ENCODE measurements at places on chromosomes 5 and 9. TPM values are rescaled to one million over a fixed set of nuclear protein-coding genes. Genes with fewer than 3 reads are reported as not detected.

Gene FAXDC2
- total RNA-seq = 43.9 TPM

Gene TEX48
- not detected for total RNA-seq

Gene SLC25A48
- total RNA-seq = 0.33 TPM

DNA sequence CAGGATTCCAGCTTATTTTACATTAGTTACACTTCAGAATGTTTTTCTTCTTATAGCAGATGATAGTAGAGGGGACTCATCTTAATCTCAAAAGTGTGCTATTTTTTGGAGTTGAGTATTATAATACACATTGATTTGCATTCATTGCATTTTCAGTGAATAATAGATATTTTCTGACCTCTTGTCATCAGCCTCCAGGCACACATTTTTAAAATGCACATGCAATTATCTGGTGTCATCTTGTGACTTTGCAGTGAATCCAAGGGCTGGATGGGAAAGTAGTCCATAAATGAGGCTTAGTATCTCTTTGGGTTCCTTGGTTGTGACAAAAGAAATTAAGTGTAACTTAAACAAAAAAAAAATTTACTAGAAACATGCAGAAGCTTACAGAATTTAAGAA, 28.1 kb upstream of the POU4F3 start:
- no peak overlapping the region for H3K4me3 ChIP-seq
- H3K27ac ChIP-seq = no peak overlapping the region
- DNase-seq = no peak

DNA sequence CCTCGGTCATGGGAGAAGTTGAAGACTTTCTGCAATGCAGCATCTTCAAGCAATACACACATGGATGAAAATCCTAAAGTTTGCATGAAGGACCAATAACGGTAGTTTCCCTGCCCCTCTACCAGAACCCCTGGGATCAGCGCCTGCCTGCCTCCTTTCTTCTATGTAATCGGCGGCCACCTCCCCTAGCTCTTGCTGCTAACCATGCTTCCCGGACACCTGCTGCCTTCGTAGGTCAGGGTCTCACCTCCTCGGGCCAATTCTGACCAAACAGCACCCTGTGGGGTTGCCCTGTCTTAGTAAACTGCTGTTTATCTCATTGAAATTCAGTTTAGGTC, 388 bp upstream of the MED10 start:
- no peaks in the 10 kb centered on the region for H3K27me3 ChIP-seq
- no peaks in the 10 kb centered on the region for H3K36me3 ChIP-seq
- no peaks in the 10 kb centered on the region for H3K4me1 ChIP-seq
- peak overlapping the region; percentile 99 for H3K4me3 ChIP-seq
- H3K27ac ChIP-seq = peak overlapping the region; percentile 92
- DNase-seq = no peak

- no peaks in the 10 kb centered on the region for H3K4me1 ChIP-seq
- H3K4me3 ChIP-seq = no peak overlapping the region
- DNase-seq = no peak
- peak overlapping the region; percentile 76 for H3K27ac ChIP-seq
- no peaks in the 10 kb centered on the region for H3K36me3 ChIP-seq
- no peaks in the 10 kb centered on the region for H3K27me3 ChIP-seq
These were observed 583.4 kb downstream of the ACTL7B start for GRCh38 chr9:108272349-108272899.

DNA sequence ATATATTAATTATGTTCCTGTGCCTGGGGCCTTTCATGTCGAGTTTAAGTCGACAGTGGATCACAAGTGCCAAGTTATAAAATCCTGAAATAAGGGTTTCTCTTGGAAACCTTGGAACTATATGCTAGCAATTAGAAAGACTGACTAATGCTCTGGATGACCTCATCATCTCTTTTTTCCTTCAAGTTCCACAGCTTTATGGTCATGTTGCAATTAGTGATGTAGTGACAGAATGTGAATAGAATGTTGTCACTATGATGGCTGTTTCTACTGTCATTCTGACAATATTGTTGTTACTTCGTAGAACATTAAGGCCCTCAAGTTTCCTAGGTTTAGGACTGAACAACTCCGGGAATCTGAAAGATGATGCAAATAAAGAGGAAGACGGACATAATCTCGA, 368.0 kb upstream of the SEMA6A start:
- DNase-seq = no peak
- no peak overlapping the region for H3K4me3 ChIP-seq
- H3K36me3 ChIP-seq = no peaks in the 10 kb centered on the region

- no peaks in the 10 kb centered on the region for H3K36me3 ChIP-seq
- no peak for DNase-seq
- no peak overlapping the region for H3K4me3 ChIP-seq
These were observed 65.0 kb downstream of the UGCG start for GRCh38 chr9:111961575-111961974.

DNA sequence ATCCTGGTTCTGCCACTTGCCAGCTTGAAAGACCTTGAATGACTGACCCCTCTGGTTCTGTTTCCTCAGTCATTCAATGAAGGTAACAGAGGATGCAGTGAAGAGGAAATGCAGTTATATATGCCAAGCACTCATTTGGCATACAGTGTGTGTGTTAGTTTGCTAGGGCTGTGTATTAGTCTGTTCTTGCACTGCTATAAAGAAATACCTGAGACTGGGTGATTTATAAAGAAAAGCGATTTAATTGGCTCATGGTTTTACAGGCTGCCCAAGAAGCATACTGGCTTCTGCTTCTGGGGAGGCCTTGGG, 8.6 kb upstream of the WHRN start:
- H3K27ac ChIP-seq = no peak overlapping the region
- no peaks in the 10 kb centered on the region for H3K27me3 ChIP-seq
- no peaks in the 10 kb centered on the region for H3K36me3 ChIP-seq
- no peak for DNase-seq
- no peak overlapping the region for H3K4me3 ChIP-seq

DNA sequence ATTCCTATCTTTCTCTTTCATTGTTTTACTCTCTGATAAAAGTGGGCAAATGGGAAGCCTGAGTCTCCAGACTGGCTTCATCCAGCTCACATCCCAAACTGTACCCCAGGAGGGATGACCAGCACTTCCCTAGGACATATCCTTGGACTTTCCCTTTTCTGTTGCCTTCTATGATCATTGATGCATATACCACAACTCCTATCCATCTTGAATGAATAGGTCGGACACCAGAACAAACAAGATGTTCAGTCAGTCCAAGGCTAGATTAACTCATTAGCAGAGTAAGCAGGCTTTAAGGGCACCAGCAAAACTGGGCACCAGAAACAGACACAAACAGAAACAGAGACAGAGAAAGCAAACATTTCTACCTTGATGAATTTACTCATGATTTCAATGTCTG, 159.1 kb upstream of the RGMB start:
- H3K4me3 ChIP-seq = no peak overlapping the region
- DNase-seq = no peak
- H3K27me3 ChIP-seq = no peaks in the 10 kb centered on the region
- no peaks in the 10 kb centered on the region for H3K4me1 ChIP-seq

- no peak overlapping the region for H3K27ac ChIP-seq
- H3K4me3 ChIP-seq = no peak overlapping the region
- H3K4me1 ChIP-seq = no peaks in the 10 kb centered on the region
- no peak for DNase-seq
- H3K36me3 ChIP-seq = no peaks in the 10 kb centered on the region
These were observed 1402.1 kb upstream of the ACO1 start for GRCh38 chr9:30982301-30982700.

DNA sequence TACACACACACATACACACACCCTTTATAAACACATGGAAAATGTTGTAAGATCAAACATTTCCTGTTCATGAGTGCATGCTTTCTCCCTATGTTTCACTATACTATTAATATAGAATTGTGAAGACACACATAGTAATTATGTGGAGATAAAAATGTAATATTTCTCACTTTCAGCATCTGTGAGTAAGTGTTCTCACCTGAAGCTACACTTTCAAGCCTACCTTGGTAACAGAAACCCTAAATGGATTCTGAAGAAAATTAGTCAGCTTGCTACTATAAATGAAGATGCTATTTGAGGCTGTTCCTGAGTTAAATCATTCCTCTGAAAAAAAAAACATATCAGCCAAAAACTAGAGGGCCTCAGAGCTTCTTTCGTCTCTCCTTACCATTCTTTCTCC, 81.1 kb upstream of the GNA14 start:
- no peak overlapping the region for H3K4me3 ChIP-seq
- H3K27ac ChIP-seq = no peak overlapping the region
- no peaks in the 10 kb centered on the region for H3K27me3 ChIP-seq
- no peaks in the 10 kb centered on the region for H3K36me3 ChIP-seq
- no peaks in the 10 kb centered on the region for H3K4me1 ChIP-seq
- DNase-seq = no peak

GRCh38 chr9:93656426-93657239, 80.2 kb downstream of the PHF2 start:
- H3K27ac ChIP-seq = no peak overlapping the region
- no peaks in the 10 kb centered on the region for H3K27me3 ChIP-seq
- no peak overlapping the region for H3K4me3 ChIP-seq
- DNase-seq = peak; percentile 31
- H3K36me3 ChIP-seq = peaks cover 3% of the 10 kb centered on the region
- no peaks in the 10 kb centered on the region for H3K4me1 ChIP-seq
